ENCODE measurements at places on chromosomes 5 and 9. TPM values are rescaled to one million over a fixed set of nuclear protein-coding genes. Genes with fewer than 3 reads are reported as not detected.

The SKP2 gene
- total RNA-seq, result 10.9 TPM

The LCN9 gene
- total RNA-seq, result not detected

The DMRT3 gene
- not detected for total RNA-seq

The ANKRD20A1 gene
- 4.2 TPM for total RNA-seq

The BDP1 gene
- 27.6 TPM for total RNA-seq

The OTP gene
- not detected for total RNA-seq

The NR2F1 gene
- 49.5 TPM for total RNA-seq

The PCDHGA2 gene
- total RNA-seq, result 4.7 TPM

The IL4 gene
- not detected for total RNA-seq

The SYK gene
- total RNA-seq, result 52.2 TPM

The PTPRD gene
- 78.9 TPM for total RNA-seq

DNA sequence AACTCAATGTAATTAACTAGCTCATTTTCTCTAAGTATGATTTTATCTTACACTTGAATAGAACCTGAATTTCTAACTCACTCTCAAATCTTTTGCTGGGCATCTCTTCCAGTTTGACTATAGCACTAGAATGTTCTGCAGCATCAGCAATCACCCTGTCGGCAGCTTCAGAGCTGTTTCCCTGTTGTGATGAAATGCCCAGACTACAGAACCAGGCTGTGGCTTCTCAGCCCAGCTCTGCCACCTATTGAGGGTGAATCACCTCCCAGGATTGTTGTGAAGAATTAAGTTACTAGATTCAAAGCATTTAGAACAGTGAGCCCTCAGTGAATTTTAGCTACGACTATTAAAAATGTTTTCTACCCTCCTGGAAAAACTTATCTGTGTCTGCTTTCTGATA, 90.4 kb upstream of the ANKRD55 start:
- peaks cover 4% of the 10 kb centered on the region for H3K4me1 ChIP-seq
- H3K27ac ChIP-seq, result peak overlapping the region; percentile 10
- H3K27me3 ChIP-seq, result no peaks in the 10 kb centered on the region
- no peaks in the 10 kb centered on the region for H3K36me3 ChIP-seq

DNA sequence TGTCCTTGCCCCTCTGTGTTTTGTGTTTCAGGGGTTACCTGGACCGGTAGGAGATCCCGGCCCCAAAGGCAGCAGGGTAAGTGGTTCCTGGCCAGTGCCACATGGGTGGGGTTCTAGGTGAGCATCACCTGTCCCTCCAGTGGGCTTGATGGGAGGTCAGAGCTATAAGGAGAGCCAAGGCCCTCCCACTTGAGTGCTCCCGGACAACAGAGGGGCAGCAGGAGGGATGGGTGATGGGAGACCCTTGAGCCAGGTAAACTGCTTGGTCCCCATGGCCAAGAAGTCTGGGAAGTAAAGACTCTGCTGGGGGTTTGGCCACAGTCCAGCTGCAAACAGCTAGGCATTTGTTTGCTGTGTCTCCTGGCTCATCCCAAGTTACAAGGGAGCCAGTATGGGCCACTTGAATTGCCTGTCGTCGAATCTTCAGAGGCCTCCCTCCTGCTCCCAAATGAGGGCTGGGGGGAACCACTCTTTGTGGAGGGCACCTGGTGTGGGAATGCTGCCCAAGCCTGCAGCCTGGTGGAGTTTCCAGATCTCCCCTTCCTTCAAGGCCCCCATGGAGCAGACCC, 51.0 kb downstream of the COL27A1 start:
- H3K27me3 ChIP-seq, result no peaks in the 10 kb centered on the region
- no peaks in the 10 kb centered on the region for H3K36me3 ChIP-seq
- no peaks in the 10 kb centered on the region for H3K4me1 ChIP-seq
- DNase-seq, result no peak

GRCh38 chr5:132224716-132225115, 2.9 kb downstream of the P4HA2 start:
- H3K4me1 ChIP-seq, result no peaks in the 10 kb centered on the region
- no peak overlapping the region for H3K4me3 ChIP-seq
- no peak overlapping the region for H3K27ac ChIP-seq

- H3K4me3 ChIP-seq, result no peak overlapping the region
- H3K4me1 ChIP-seq, result peaks cover 9% of the 10 kb centered on the region
- H3K36me3 ChIP-seq, result no peaks in the 10 kb centered on the region
- no peak for DNase-seq
- H3K27ac ChIP-seq, result no peak overlapping the region
Observed at GRCh38 chr9:137530331-137530730, 19.9 kb downstream of the PNPLA7 start.

GRCh38 chr5:143896516-143896915, 84.6 kb downstream of the HMHB1 start:
- DNase-seq, result no peak
- H3K4me1 ChIP-seq, result no peaks in the 10 kb centered on the region
- H3K27me3 ChIP-seq, result no peaks in the 10 kb centered on the region
- no peak overlapping the region for H3K27ac ChIP-seq
- H3K4me3 ChIP-seq, result no peak overlapping the region

DNA sequence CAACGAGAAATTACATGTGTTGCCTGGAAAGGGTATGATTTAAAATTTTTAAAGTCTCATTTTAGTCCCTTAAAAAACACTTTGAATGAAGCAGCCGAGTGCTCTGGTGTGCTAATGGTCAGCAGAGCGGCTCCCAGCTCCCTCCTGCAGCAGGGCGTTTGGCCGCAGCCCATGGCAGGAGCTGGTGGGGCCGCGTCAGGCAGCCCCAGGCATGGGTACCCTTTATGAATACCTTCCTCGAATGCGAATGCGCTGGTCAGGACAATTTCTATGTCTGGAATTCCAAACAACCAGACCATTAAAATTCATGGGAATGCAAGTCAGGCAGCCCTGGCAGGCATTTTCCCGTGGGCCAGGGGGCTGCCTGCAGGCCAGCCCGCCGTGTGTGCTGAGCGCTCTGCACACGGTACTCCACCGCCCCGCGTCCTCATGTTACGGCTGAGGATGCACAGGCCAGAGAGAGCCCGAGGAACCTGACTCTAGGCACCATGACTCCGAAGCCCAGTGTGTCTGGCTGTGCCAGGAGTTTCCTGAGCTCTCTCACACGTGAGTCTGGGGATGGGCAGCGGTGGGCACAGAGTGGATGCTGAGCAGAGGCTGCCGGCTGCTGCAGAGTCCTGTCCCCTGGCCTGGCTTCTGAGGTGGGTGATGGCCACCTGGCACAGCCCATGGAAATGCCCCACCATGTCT, 123.7 kb downstream of the WNK2 start:
- no peaks in the 10 kb centered on the region for H3K27me3 ChIP-seq
- H3K4me1 ChIP-seq, result no peaks in the 10 kb centered on the region
- H3K36me3 ChIP-seq, result no peaks in the 10 kb centered on the region

GRCh38 chr9:119370816-119371215, 1.6 kb upstream of the BRINP1 start:
- H3K36me3 ChIP-seq, result no peaks in the 10 kb centered on the region
- DNase-seq, result peak; percentile 82
- no peaks in the 10 kb centered on the region for H3K4me1 ChIP-seq

- no peaks in the 10 kb centered on the region for H3K27me3 ChIP-seq
- H3K36me3 ChIP-seq, result no peaks in the 10 kb centered on the region
- no peaks in the 10 kb centered on the region for H3K4me1 ChIP-seq
Observed at GRCh38 chr9:85007748-85008147, 338.2 kb downstream of the NTRK2 start.

GRCh38 chr5:174414315-174414710, 310.1 kb upstream of the MSX2 start:
- no peak overlapping the region for H3K4me3 ChIP-seq
- no peak for DNase-seq

DNA sequence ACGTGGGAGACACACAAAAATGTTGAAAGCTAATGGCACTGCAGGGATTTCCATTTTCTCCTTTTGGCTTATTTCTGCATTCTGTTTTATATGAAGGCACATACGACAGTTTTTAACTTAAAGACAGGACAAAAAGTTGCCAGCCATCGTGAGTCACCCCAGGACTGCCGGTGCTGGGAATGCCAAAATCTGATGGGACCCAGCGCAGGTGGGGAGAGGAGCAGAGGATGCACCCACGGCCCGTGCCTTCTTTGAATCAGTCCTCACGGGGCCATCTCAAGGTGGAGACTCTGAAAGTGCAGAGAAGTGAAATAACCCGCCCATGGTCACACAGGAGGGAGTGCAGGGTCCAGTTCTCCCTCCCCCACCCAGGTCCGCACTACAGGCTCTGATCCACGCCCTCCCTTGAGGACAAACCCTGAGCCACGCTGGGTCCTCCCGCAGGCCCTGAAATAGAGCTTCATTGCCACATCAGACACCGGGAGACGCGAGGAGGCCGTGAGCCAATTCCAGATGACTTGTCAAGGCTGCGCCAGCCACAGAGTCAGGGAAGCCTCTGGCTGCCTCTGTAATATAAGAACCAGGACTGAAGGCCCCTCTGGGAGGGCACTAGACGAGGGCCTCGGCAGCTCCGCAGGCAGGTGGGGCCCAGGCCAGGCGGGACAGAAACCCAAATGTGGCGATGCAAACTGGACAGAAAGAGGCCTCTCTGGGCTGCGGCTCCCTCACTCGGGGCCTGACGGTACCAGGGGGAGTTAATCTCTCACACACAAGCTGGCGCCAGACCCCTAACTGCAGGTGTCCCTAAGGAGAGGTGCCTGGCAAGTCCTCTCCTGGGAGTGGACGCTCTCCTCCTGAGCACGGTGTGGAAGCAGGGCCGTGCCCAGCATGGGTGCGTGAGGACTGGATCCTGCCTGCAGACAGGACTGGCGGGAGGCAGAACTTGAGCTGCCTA, 22.9 kb downstream of the ADAMTS2 start:
- no peak overlapping the region for H3K4me3 ChIP-seq
- H3K36me3 ChIP-seq, result no peaks in the 10 kb centered on the region
- H3K27me3 ChIP-seq, result no peaks in the 10 kb centered on the region
- DNase-seq, result peak; percentile 54

DNA sequence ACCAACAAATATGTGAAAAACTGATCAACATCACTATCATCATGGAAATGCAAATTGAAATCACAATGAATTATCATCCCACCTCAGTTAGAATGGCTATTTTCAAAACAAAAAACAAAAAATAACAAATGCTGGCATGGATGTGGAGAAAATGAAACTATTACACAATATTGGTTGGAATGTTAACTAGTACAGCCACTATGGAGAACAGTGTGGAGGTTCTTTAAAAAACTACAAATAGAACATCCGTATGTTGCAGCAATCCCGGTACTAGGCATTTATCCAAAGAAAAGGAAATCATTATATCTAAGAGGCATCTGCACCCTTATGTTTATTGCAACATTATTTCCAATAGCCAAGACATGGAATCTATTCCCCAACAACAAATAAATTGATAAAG, 9.0 kb upstream of the IFNA5 start:
- no peaks in the 10 kb centered on the region for H3K27me3 ChIP-seq
- no peaks in the 10 kb centered on the region for H3K4me1 ChIP-seq
- no peak for DNase-seq
- H3K36me3 ChIP-seq, result no peaks in the 10 kb centered on the region
- H3K4me3 ChIP-seq, result no peak overlapping the region

DNA sequence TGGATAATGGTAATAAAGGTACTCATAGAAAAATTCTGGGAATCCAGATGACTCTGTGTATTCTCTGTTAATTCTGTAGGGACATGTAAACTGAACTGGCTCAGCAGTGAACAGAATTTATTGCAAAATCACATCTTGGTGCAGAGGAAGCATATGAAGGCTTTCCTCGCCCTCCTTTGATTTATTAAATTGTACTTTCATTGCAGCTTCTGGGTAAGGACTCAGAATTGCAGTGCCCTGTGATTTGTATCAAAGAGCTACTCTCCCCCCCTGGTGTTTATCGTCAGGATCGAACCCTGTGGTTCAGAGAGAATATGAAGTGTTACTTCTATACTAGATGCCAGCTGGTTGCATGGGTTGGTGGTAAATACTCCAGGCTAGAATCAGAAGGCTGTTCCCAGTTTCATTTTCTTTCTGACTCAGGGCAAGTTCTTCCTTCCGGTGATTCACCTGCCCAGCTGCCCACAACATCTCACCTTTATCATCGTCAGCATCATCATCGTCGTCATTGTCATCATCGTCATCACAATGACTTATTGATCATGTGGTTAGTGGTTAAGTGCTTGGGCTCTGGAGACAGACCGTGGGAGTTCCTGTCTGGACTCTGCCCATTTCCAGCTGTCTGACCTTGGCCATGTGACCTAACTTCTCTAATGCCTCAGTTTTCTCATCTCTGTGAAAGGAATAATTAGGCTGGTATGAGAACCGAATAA, 238.8 kb downstream of the ARHGAP26 start:
- DNase-seq, result no peak
- peaks cover 15% of the 10 kb centered on the region for H3K4me1 ChIP-seq
- H3K36me3 ChIP-seq, result no peaks in the 10 kb centered on the region
- H3K27me3 ChIP-seq, result no peaks in the 10 kb centered on the region
- no peak overlapping the region for H3K27ac ChIP-seq
- H3K4me3 ChIP-seq, result no peak overlapping the region

DNA sequence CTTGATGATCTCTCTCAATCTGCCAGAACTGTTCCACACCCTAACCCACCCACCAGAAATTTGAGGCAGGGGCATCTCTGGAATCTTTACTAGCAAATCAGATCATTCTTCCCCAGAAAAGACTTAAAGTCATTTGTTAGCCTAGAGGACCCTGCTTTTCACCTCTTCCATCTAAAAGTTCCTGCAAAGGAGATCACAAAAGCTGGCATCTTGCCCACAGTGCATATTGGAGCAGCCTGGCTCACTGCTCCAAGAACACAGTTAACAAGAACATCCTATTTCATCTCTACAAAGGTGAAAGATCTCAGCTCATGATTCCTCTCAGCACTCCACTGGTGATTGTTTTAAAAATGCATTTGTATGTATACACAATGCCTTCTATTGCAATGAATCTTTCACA, 36.3 kb downstream of the GABRP start:
- no peaks in the 10 kb centered on the region for H3K4me1 ChIP-seq
- H3K36me3 ChIP-seq, result no peaks in the 10 kb centered on the region
- H3K27me3 ChIP-seq, result no peaks in the 10 kb centered on the region
- H3K4me3 ChIP-seq, result no peak overlapping the region
- H3K27ac ChIP-seq, result no peak overlapping the region

GRCh38 chr5:157965989-157966388, 107.0 kb upstream of the CLINT1 start:
- H3K4me1 ChIP-seq, result peaks cover 3% of the 10 kb centered on the region
- no peak overlapping the region for H3K27ac ChIP-seq
- H3K27me3 ChIP-seq, result no peaks in the 10 kb centered on the region
- no peak for DNase-seq
- H3K4me3 ChIP-seq, result no peak overlapping the region

DNA sequence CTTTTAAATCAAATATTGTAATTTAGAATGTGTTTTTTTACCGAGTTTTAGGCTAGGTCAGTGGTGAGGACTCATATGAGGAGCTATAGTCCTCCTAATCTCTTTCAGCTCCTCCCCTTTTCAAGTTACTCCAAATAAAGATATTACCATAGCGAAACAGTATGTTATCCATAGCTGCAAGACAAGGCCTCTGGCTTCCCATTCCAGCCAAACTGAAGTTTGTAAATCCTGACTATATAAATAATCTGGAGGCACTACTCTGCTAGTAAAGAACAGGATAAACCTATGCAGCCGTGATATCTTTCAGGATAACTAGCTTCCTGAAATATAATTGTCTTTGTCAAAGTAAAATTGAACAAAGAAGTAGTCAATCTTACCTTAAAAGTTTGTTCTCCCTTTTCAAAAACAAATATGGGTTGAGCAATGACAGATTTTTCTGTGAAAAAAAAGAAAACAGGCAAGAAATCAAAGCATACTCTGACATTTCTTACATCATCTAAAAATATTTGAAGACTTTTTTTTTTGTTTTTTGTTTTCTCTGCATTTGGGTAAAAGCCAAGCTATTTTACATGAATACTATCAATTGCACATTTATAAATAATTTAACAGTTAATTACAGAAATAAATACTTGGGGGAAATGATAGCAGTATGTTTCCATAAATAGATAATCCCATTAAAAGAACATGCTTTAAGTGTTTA, 29.3 kb upstream of the NADK2 start:
- H3K36me3 ChIP-seq, result no peaks in the 10 kb centered on the region
- peak; percentile 4 for DNase-seq
- peaks cover 5% of the 10 kb centered on the region for H3K4me1 ChIP-seq
- H3K4me3 ChIP-seq, result no peak overlapping the region
